ENCODE measurements at places on chromosomes 13 and 19.

- no peak for DNase-seq
Measured at GRCh38 chr19:30752876-30753275, 380.7 kb downstream of the ZNF536 start.

GRCh38 chr19:3805859-3806258, 19.7 kb upstream of the MATK start:
- DNase-seq, result no peak

DNA sequence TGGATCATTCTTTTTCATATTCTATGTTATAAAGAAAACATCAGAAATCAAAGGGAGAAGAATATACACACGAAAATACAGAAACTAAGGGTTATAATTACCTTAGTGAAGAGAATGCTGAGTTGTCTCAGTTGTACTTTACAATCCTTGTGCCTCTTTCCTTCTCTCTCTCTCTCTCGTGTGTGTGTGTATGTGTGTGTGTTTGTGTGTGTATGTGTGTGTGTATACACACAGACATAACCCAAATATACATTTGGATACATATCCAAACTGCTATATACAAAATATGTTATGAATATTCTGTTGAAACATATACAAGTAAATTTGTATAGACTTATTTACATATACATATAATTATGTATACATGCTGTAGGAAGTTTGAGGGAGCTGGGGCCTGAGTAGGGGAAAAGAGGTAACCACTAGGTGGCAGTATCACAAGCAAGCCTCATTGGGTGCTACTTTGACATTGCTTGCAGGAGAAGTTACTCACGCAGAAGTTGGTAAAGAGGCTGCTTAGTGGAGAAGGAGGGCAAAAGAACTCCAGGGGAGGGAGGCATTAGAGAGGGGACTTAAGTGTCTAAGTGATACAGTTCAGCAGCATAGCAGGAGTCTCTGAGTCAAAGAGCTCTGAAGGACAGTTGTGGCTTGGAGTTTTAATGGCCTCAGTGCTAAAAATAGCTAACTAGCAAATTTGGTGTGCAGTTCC, 465.1 kb upstream of the PCDH20 start:
- DNase-seq, result no peak

DNA sequence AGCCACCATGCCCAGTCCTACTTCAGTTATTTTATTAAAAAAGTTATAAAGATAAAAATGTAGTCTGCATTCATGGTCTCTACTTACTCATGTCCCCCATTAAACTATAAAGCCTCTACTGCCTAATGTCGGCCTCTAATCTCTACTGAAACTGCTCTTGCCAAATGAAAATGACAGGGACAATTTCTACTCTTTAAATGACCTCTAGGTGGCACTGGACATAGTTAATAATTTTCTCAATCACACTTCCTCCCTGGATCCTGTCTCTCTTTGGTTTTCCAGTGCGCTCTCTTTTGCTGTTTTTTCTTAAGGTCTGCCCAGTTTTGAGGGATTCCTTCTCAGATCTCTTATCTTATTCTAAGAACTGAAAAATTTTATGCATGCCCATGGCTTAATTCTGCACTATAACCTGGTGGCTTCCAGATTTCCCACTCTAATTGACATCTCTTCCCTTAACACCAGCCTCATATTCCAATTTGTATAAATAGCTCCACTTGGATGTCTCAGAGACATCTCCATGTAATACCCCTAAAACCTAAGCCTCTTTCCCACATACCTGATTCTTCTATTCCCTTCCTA, 54.3 kb downstream of the MTMR6 start:
- DNase-seq, result no peak

Measured in NCI-H2029 (cell line).